ENCODE measurements at places on chromosomes 6 and 20.

GRCh38 chr6:45001663-45002062 is 326.5 kb upstream of the RUNX2 start:
- no peak for DNase-seq

DNA sequence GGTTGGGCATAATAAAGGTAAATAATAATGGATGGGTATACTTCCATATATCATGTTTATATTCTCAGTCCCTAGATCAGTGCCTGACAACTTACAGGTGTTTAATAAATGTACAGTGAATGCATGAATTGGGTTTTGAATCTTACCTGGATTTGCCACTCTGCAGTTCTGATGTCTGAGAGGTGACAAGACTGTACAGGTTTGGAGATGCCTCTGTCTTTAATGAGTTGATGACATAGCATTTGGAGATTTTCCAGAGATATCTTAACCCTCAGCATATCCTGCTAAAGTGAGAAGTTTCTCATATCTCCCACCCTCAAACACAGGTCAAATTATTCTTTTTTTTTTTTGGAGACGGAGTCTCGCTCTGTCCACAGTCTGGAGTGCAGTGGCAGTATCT is 2.2 kb downstream of the ANKS1A start:
- no peak for DNase-seq

DNA sequence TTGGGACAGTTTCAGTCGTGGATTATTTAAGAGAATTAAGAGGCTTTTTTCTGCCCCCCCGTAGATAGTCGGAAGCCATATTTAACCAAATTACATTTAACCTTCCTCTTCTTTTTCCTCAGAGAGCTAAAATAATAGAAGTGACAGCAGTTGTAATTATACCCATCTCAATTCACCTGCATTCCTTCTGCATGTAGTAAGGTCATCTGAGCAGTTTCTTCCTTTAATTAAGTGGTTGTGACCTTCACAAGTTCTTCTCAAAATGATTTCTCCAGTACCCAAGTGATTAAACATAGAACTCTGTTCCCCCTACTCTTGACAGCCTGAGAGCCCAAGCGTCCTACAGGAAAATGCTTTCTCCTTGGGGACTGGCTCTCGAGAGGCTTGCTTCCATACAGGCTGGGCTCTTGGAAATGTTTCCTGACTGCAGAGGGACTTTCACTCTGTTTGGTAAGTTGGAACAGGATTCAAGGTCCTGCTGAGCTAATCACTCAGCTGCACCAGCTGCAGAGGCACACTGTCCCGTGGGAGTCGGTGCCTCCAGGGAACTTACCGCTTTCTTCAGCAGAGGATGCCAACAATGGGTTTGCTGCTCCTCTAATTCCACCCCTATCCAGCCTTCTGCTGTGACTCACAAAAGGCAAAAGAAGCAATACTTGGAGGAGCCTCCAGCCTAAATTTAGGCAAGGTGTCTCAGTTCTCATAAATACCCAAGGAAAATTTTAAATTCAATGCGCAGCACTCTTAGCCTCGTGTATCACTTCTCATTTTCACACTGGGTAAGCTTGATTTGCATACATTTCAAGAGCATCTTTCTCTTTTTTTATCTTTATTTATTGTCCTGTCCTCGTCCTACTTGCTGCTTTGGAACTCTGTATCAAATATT is 414.9 kb downstream of the KIF16B start:
- DNase-seq, result peak; percentile 53

DNA sequence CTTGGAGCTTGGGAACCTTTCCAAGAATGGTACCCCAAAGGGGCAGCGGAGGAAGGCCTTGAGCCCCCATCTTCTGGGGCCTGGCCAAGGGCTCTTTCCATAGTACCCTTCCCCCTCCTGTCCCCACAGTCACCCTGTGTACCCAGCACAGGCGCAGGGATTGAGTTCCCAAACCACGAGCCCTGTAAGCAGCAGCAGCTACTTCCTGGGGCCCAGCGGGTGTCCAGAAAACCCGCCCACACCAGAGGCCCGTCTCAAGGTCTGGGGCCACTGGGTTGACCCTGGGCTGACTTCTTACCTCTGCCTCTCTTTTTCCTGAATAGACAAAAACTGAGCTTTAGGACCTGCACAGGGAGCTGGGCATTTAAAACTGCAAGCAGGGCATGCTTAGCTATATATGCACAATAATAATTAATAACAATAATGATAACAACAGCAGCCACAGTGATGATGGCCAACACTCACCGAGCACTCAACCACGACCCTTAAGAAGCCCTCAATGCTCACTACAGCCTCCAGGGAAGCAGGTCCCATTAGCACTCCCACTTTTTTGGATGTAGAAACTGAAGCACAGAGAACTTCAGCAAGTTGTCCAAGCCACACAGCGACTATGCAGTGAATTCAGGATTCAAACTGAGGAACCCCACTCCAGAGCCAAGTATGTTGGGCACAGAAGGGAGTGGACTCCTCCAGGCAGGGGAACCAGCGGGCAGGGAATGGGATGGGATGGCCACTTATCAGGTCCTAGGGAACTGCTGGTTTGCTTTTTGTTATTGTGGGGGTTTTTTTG is 14.5 kb downstream of the NOL4L start:
- DNase-seq, result no peak

- no peak for DNase-seq
These were observed 16.6 kb downstream of the CPNE5 start for GRCh38 chr6:36822506-36823269.

- DNase-seq, result no peak
These were observed 8.5 kb downstream of the MTCH1 start for GRCh38 chr6:36977470-36977941.

GRCh38 chr6:106997392-106998158 is 23.0 kb upstream of the CD24 start:
- DNase-seq, result peak; percentile 53

- DNase-seq, result no peak
These were observed 217.7 kb downstream of the FOXA2 start for GRCh38 chr20:22366631-22367030.

DNA sequence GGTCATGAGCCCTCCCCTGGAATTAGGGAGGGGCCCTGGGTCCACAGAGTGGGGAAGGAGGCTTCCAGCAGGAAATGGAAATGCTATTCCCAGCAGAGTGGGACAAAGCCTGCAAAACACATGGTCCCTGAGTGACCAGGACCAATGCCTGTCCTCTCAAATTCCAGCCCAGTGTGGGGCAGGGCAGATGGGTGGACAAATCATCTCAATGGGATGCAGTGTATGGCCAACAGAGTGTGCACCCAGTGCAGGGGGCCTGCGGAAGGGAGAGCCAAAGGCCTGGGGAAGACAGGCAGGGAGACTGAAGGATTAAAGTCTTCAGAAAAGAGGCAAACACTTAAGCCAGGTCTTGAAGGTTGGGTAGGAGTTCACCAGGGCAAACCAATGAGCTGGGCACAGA is 28.7 kb upstream of the PHACTR3 start:
- DNase-seq, result no peak

GRCh38 chr20:57890202-57890800 is 180.5 kb upstream of the PMEPA1 start:
- DNase-seq, result no peak
